ENCODE measurements at places on chromosomes 7 and 10.

DNA sequence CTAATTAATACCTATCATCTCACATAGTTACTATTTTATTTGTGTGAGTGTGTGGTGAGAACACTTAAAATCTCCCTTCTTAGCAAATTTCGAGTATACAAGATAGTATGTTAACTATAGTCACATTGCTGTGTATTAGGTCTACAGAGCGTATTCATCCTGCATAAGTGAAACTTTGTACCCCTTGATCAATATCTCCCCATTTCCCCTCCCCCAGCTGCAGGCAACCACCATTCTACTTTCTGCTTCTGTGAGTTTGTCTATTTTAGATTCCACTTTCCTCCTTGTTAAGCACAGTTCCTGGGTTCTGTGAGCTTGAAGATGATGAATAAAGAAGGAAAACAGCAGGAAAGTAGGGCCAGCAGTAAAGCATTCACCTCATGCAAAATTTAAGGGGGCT lies 42.4 kb downstream of the MRPS33 start:
- no peak for DNase-seq

DNA sequence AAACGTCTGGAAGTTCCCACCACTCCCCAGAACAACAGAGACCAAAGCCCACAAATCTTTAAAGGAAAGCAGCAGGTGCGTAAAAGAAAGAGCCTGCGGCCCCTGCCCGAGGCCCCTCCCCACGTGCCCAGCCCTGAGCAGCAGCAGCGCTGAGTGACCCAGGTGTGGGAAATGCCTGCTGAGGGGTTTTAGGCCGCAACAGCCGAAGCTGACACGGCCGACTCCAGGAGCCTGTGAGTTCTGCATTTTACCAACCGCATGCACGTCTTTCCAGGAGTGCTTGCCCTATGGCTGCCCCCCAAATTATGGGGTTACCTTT lies 1.6 kb upstream of the KNDC1 start:
- DNase-seq, result no peak

GRCh38 chr10:101588879-101589278 lies 758 bp downstream of the DPCD start:
- DNase-seq, result no peak

GRCh38 chr10:86366902-86367151 lies 232 bp upstream of the GRID1 start:
- no peak for DNase-seq

GRCh38 chr10:45147000-45147399 lies 146.3 kb downstream of the ZNF22 start:
- no peak for DNase-seq

DNA sequence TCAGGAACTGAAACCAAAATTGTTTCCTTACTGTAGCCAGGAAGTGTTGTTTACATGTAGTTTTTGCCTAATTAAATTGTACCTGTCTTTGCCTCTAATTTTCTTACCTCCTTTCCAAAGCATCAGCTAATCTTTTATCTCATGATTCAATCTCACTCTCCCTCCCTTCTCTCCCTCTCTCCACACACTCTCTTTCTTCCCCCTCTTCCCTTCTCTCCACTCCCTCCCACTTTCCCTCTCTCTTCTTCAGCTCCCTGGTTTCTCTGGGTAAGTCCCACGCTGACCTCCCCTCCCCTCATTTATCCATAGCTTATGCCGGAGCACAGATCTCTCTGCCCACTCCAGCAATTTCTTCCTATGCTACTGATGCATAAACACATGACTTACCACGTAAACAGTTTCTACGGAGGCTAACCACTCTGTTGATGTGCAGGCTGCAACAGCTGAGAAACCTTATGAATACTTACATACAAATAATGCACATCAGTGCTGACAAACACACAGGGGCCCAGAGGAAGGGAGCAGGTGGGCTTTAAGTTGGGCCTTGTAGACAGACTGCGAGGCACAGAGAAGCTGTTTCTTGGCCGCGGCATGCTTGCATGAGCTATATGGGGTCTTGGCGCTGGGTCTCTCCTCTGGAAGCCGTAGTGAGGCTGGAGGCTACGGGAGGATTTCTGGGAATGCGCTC lies 174.4 kb upstream of the PLXNA4 start:
- no peak for DNase-seq

DNA sequence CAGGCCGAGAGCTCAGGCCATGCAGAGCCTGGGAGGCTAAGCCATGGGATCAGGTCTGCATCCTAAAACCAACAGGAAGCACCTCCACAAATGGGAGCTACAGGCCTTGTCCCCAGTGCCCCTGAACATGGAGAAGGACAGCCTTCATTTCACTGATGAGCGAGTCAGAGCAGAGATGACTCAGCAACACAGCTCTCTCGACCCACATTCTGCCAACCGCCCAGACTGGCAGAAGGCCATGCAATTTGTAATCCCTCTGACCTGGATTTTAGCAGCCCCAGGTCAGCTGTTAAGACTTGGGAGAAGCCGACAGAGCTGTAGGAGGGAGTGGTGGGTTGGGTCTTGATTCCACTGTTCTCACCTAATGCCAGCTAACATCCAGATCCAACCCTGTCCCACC lies 25.5 kb downstream of the VOPP1 start:
- DNase-seq, result no peak

DNA sequence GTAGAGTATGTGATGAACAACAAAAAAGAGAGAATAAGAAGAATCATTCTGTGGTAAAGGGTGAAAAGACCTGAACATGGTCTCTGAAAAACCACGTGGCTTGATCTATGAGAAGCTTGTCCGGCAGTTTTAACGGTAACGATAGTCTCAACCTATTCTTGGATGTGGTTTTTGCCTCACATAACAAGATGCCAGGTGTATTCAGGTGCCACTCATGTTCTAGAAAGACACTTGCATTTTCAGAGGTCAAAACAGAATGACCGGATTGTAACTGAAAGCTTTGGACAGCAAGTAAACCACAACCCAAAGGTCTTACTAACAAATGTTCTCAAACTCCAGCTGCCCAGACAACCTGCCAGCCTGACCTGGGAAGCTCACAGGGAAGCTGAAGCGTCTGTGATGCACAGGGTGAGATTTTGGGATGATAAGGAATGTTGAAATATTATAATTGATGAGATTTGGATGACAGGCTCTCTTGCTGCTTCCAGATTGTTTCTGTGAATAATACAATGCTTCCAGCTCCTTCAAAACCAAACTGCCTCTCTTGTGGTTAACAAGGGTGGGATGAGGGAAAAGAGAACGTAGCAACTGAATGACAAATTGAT lies 137.4 kb upstream of the GRB10 start:
- no peak for DNase-seq

DNA sequence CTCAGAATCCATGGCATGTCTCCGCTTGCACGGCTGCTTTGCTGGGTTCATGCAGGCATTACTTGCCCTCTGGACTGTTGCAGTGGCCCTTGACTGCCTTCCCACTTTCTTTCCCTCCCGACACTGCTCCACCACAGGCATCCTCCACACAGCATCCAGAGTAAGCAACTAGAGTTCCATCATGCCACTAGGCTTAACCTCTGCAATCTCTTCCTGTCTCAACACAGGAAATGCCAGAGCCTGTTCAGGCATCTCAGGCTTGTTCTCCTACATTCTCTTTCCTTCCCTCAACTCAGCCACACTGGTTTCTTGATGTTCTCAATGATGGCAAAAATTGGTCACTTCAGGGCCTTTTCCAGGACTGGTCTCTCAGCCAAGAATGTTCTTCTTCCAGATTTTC lies 284.5 kb upstream of the KLF6 start:
- no peak for DNase-seq

GRCh38 chr7:1418505-1419309 lies 40.6 kb downstream of the MICALL2 start:
- no peak for DNase-seq

DNA sequence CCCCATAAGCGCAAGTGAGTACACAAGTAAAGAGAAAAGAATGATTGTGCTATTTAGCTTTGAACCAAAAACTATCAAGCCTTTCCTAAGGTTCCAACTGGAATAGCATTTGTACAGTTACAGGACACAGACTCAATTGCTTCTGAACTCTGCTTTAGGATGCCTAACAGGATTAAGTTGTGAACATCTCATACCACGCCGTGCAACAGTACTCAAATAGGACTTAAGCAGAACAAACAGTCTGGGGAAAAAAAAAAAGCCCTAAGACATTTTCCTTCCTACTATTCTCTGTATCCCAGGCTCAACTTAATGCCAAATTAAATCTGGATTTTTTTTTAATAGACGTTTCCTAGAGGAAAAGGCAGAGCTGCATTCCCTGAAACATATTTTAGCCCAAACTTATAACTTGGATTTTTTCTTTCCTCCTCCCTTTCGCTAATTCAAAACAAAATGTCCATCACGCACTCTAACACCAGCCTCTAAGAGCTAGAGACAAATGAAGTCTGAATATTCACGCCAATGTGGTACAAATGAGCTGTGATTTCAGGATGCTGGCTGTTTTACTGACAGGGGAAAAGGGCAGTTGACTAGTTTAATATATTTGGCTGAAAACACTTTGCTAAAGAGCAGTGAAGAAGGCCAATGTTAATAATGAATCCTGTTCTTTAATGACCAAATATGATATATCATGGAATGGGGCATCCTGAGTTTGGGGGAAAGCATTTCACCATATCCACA lies 68.6 kb downstream of the CALD1 start:
- no peak for DNase-seq

GRCh38 chr10:42970451-42971250 lies 106.2 kb upstream of the RET start:
- no peak for DNase-seq

GRCh38 chr10:84424731-84425167 lies 96.4 kb downstream of the CCSER2 start:
- no peak for DNase-seq

DNA sequence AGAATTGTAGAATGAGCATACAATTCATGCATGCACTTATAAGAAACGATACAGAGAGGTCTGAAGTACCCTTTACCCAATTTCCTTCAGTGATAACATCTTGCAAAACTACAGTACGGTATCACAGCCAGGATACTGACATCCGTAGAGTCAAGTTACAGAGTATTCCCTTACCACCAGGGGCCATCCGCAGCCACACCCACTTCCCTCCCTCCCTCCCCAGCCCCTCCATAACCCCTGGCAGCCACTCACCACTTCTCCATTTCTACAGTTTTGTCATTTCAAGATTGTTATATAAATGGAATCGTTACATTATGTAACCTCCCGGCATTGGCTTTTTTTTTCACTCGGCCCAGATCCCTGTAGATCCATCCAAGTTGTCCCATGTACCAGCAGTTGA lies 113.6 kb upstream of the RET start:
- DNase-seq, result no peak

GRCh38 chr7:139702313-139702731 lies 75.5 kb downstream of the HIPK2 start:
- DNase-seq, result no peak

DNA sequence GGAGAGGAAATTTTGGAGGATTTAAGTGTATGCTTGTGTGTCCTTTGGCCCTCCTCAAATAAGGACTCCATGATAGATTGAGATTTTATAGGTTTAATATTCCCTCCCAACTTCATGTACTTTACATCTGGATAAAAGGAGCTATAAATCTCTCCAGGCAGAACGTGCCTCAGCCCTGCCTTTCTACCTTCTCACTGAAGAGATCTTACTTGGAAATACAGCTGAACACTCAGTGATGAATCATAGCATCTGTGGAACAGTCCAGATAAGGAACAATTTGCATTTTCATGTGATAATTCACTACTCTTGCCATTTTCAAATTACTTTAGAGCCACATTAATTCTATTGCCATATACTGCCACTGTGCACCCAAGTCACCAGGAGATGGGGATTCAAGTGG lies 364.6 kb upstream of the PODXL start:
- DNase-seq, result no peak

DNA sequence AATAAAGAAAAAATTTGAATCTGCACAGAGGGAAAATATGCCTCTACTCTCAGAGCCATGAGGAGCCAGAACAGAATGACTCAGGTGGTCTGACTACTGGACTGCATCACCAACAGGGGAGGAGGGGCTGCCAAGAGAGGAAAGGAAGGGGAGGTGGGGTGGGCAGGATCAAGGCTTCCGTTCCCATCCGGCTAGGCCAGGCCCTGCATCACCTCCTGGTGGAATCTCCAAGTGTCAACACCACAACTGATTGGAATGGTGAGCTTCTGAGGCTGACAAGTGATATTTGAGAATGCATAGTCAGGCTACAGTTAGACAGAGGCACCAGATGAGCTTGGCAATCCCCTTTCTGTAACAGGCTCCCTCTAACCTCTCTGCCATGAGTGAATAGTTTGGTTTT lies 10.4 kb upstream of the GPR26 start:
- DNase-seq, result no peak

DNA sequence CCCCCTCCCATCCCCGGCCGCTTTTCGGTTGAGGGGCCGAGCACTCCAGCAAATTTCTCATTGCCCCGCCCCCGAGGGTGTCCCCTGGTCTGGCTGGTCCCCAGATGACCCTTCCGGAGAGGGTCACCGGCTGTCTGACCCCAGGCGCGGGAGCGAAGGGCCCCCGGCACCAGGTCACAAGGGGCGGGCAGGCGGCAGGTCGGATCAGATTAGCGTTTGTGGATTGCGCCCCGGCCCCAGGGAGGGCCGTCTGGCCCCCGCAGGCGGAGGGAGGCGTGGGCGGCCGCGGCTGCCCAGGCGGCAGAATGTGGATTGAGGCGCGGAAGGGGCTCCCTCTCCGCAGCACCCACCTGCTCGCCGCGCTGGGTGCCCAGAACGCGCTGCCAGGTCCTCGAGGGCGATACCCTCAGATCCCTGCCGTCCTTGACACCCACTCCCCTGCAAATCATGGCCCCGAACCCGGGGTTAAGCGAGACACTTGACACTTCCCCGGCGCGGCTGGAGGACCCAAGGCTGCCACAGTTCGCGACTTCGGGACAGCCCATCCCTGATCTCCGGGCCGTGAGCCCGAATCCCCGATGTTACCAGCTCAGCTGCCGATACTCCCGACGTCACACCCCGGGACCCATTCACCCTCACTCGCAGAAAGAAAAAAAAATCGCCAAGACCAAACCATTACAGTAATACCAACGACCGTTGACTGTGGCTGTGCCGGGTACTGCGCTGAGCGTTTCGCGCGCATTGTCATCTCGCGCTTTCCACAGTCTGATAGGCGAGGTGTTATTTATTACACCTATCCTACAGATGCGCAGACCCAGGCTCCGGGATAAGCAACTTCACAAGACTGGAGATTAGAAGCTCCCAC lies 953 bp downstream of the NODAL start:
- DNase-seq, result no peak

DNA sequence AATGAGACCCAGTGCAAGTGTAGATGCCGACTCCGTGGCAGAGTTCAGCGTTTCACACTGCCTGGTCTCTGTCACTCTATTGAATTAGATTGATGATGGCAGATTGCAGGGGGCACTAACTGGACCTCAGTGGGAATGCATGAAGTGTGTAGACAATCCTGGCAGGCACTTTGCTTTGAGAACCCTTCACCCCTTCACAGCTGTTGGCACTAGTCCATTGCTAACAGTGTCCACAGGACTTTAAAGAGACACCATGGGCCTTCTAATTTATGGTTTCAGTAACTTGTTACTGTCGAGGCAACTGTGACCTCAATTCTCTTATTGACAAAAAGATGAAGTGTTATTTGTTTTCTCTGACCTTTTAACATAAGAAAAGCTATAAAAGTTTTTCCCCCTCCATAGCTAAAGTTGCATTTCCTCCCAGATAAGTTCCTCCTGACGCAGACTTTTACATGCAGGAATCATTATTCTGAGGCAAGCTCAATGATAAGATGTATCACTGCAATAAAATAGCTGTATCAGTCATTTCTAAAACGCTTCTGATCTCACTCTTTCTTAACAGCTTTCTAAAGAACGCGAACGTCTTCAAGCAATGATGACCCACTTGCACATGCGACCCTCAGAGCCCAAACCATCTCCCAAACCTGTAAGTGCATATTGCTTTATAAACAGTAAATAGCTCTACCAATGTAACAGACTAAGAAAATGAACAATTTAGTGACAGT lies 238.9 kb downstream of the FOXP2 start:
- no peak for DNase-seq

GRCh38 chr7:108310351-108310750 lies 145.9 kb downstream of the NRCAM start:
- DNase-seq, result no peak
